ENCODE measurements at places on chromosomes 11 and 22.

GRCh38 chr11:35232891-35233330 is 93.9 kb downstream of the CD44 start:
- peaks cover 46% of the 10 kb centered on the region for H3K4me1 ChIP-seq
- H3K27ac ChIP-seq, result no peak overlapping the region
- H3K4me3 ChIP-seq, result no peak overlapping the region
- H3K27me3 ChIP-seq, result no peaks in the 10 kb centered on the region

- H3K4me1 ChIP-seq, result no peaks in the 10 kb centered on the region
- no peak overlapping the region for H3K4me3 ChIP-seq
- H3K27me3 ChIP-seq, result no peaks in the 10 kb centered on the region
- H3K27ac ChIP-seq, result no peak overlapping the region
- DNase-seq, result no peak
Measured at GRCh38 chr11:106271686-106272085, 194.2 kb downstream of the AASDHPPT start.

GRCh38 chr22:22711532-22711913 is 67.1 kb downstream of the GGTLC2 start:
- no peak overlapping the region for H3K27ac ChIP-seq
- no peaks in the 10 kb centered on the region for H3K4me1 ChIP-seq
- no peaks in the 10 kb centered on the region for H3K27me3 ChIP-seq
- DNase-seq, result no peak
- H3K4me3 ChIP-seq, result no peak overlapping the region

DNA sequence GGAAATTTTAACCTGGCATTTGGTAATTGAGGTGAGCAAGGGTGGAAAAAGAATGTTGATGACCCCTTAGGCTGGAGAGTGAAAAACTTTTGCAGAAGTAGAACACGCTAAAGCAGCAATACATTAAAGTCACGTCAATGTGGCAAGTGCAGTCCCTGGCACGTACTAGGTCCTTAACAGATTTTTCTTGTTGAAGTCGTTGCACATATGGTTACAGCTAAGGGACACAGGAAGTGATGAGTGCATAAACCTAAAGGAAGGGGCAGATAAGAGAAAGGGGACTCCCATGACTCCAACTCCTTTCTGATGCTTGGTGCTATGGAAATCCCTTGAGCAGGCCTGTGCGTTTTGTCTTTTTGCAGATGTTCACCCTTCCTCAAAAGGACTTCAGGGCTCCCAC is 1.2 kb downstream of the ACCS start:
- no peak for DNase-seq
- H3K4me1 ChIP-seq, result peaks cover 17% of the 10 kb centered on the region
- H3K36me3 ChIP-seq, result no peaks in the 10 kb centered on the region
- H3K27ac ChIP-seq, result no peak overlapping the region

- no peak overlapping the region for H3K4me3 ChIP-seq
- H3K4me1 ChIP-seq, result no peaks in the 10 kb centered on the region
- no peaks in the 10 kb centered on the region for H3K27me3 ChIP-seq
- H3K27ac ChIP-seq, result no peak overlapping the region
Measured at GRCh38 chr11:27907530-27907929, 200.4 kb downstream of the KIF18A start.

DNA sequence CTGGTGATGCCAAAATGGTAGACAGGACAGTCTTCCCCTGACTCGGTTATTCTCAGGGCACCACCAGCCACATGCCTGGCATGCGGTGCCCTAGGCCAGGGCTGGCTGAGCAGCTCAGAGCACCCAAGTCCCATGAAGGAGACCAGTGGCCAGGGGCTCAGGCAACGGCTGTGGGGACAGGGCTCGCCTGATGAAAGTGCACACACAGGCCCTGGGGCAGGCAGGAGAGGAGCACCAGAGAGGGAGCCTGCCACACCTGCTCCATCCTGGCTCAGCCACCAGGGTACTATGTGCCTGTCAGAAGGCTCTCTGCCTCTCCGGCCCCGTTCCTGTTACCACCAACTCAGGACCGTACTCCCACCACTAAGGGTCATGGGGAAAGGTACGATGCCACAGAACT is 12.1 kb downstream of the ELFN2 start:
- DNase-seq, result no peak
- H3K4me1 ChIP-seq, result peaks cover 10% of the 10 kb centered on the region
- no peaks in the 10 kb centered on the region for H3K36me3 ChIP-seq
- no peak overlapping the region for H3K27ac ChIP-seq

DNA sequence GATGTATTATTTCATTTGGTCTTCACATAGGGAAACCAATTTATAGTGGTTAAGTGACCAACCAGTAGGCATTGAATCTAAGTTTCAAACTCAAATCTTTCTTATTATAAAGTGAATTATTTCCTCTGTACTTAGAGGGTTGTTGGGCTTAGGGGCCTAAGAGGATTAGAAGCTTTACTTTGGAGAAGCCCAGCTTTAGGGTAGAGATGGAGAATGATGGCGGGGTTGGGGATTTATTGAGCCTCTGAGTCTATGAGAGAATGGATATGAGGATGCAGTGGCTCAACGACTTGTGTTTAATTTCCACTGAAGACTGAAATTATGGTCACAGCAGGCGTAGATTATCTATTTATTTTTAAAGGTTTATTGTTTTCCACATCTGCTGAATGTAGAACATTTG is 55.5 kb downstream of the CHRDL2 start:
- no peaks in the 10 kb centered on the region for H3K27me3 ChIP-seq
- H3K36me3 ChIP-seq, result no peaks in the 10 kb centered on the region
- H3K27ac ChIP-seq, result no peak overlapping the region
- no peaks in the 10 kb centered on the region for H3K4me1 ChIP-seq
- no peak for DNase-seq

- no peak overlapping the region for H3K4me3 ChIP-seq
- no peaks in the 10 kb centered on the region for H3K36me3 ChIP-seq
- no peaks in the 10 kb centered on the region for H3K4me1 ChIP-seq
- no peak overlapping the region for H3K27ac ChIP-seq
- no peaks in the 10 kb centered on the region for H3K27me3 ChIP-seq
- DNase-seq, result no peak
Measured at GRCh38 chr22:44613196-44613595, 88.8 kb upstream of the PRR5 start.

DNA sequence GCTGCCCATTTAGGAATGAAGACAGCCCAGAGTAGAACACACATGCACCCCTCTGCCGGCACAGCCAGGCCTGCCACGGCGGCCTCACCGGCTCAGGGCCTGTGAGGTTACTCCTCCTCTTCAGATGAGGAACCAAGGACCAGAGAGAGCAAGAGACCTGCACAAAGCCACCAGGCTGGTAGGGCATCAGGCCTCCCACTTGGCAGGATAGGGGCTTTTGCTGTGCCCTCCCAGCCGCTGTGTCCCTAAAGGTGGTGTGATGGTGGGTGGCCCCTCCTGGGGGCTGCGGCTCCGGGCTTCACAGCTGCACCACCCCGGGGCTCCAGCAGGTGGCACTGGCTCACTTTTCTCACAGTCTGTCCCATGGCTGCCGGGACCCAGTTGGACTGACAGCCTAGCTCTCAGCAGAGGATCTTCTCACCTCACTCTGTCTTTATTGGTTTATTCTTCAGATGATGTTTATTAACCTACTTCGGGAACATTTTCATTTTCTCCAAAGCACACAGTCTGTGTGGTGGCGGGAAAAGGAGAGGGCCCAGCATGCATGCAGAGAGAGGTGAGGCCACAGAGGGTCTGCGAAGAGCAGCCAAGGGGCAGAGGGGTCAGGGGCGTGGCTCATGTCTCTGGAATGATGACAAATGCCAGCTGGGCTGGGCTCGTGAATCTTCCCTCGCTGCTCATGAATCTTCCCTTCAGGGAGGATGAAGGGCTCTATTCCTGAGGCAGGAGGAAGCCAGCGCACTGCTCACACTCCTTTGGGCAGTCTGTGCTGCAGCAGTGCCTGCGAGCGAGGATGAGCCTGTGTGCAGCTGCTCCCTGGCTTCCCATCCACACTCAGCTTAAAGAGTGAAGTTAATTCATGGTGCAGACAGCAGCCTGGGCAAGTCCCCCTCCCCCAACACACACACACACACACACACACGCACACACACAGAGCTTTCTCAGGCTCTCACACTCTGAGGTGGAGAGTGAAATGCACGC is 101.1 kb upstream of the PITPNB start:
- H3K36me3 ChIP-seq, result no peaks in the 10 kb centered on the region
- DNase-seq, result peak; percentile 39
- H3K4me1 ChIP-seq, result no peaks in the 10 kb centered on the region
- no peaks in the 10 kb centered on the region for H3K27me3 ChIP-seq
- H3K4me3 ChIP-seq, result no peak overlapping the region

GRCh38 chr11:117256573-117256972 is 24.1 kb downstream of the RNF214 start:
- H3K4me3 ChIP-seq, result no peak overlapping the region
- no peak overlapping the region for H3K27ac ChIP-seq
- no peaks in the 10 kb centered on the region for H3K36me3 ChIP-seq

DNA sequence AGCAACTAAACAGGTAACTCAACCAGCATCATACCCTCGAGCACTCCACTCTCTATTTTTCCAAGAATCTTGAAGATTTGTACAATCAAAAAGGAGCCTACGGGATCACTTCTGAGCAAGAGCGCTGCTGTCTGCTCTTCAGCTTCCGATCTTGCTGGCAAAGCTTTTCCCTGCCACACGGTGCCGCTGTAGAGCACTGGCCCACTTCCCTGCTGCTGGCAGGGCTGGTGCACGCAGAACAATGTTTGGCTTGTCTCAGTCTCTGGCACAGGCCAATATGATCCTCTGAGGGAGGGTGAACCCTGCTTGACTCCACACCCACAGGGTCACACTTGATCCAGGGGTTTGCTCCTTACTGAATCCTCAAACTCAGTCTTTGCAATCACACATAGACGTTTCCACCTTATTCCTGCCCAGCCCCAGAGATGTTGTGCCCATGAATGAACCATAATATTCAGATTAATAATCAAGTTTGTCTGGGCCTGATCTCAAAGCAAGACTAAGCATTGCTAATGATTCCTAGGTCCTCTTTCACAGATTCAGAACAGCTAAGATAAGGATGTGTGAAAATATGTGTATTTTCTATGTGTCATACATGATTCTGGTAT is 536.6 kb downstream of the SOX6 start:
- no peaks in the 10 kb centered on the region for H3K4me1 ChIP-seq
- no peak for DNase-seq
- no peaks in the 10 kb centered on the region for H3K36me3 ChIP-seq
- H3K27ac ChIP-seq, result no peak overlapping the region
- no peak overlapping the region for H3K4me3 ChIP-seq

DNA sequence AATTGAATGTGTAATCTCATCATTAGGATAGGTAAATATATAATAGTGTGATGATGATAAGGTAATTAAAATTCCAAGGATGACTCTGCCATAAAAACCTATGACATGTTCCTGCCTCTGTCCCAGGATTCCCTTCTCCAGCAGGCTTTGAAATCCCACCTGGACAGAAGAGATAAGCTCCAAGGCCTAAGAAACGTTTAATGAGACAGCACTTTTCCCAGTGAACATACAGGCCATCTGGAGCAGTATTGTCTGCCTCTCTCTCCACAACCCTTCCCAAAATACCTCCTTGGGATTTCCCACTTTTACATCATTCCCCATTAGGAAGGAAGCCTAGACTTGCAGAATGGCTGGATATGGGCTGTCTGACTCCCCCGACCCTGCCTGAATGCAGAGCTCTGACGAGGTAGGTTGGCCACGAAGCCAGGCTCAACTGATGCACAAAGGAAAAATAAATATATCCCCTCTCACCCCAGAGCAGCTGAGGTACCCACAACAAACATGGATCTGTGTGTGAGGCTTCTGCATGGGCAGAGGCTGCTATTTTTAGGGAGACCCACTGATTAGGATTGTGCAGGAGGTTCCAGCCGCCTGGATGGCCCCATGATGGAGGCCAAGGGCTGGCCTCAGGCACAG is 71.0 kb downstream of the TMPRSS5 start:
- no peak for DNase-seq
- H3K27ac ChIP-seq, result no peak overlapping the region
- H3K4me3 ChIP-seq, result no peak overlapping the region
- H3K27me3 ChIP-seq, result no peaks in the 10 kb centered on the region
- no peaks in the 10 kb centered on the region for H3K36me3 ChIP-seq
- no peaks in the 10 kb centered on the region for H3K4me1 ChIP-seq

DNA sequence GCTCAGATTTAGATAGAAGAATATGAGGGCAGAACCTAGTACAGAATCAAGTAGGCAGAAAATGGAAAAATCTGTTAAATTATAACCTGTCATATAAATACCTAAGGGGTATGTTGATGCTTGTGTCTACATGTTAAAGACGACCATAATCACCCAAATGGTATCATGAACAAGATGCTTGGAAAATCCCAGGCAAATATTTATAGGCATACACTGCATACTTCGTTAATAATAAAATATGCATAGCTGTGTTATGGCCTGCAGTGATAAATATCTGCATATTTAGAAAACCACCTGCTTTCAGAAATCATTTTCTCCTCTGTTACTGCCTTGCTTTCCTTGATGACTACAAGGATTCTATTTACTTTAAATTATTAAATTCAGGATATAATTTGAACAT is 18.9 kb upstream of the DDX10 start:
- H3K27me3 ChIP-seq, result no peaks in the 10 kb centered on the region
- no peak for DNase-seq
- no peak overlapping the region for H3K4me3 ChIP-seq
- no peaks in the 10 kb centered on the region for H3K4me1 ChIP-seq
- H3K27ac ChIP-seq, result no peak overlapping the region
- H3K36me3 ChIP-seq, result no peaks in the 10 kb centered on the region

- H3K4me3 ChIP-seq, result no peak overlapping the region
- no peaks in the 10 kb centered on the region for H3K27me3 ChIP-seq
- no peaks in the 10 kb centered on the region for H3K4me1 ChIP-seq
- DNase-seq, result no peak
- H3K36me3 ChIP-seq, result no peaks in the 10 kb centered on the region
- no peak overlapping the region for H3K27ac ChIP-seq
Measured at GRCh38 chr11:36743039-36743438, 145.0 kb upstream of the RAG2 start.

DNA sequence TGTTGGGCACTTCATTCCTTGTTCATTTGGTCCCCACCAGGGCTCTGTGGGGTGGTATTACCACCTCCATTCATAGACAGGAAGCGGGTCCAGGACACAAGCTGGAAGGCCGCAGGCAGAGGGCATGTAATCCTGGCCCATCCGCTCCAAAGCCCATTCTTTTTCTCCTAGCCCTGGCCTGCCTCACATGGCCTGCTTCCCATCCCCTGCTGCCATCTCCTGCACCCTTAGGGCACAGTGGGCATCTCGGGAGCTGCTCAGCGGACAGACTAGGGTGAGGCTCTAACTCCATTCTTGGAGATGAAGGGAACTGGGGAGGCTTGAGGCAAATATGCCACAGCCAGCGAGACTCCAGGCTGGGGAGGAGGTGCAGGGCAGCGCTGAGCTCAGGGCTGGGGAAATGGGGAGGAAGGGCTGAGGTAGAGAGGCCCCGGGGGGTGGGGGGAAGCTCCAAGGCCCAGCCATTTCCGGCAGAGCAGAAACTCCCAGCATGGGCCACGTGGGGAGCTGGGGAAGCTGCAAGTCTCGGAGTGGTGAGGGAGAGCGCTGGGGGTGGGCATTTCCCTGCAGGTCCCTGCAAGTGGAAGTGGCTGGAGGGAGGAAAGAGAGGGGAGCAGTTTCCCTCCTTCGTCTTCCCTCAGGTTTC is 14.3 kb upstream of the BCL9L start:
- H3K27me3 ChIP-seq, result no peaks in the 10 kb centered on the region
- DNase-seq, result peak; percentile 71
- H3K4me1 ChIP-seq, result peaks cover 18% of the 10 kb centered on the region
- H3K4me3 ChIP-seq, result peak overlapping the region; percentile 6
- H3K27ac ChIP-seq, result peak overlapping the region; percentile 6

- no peak overlapping the region for H3K4me3 ChIP-seq
- H3K27me3 ChIP-seq, result no peaks in the 10 kb centered on the region
- H3K4me1 ChIP-seq, result no peaks in the 10 kb centered on the region
- no peaks in the 10 kb centered on the region for H3K36me3 ChIP-seq
- DNase-seq, result no peak
- H3K27ac ChIP-seq, result no peak overlapping the region
Measured at GRCh38 chr22:49179175-49179574, 648.5 kb downstream of the BRD1 start.

- no peak for DNase-seq
- no peak overlapping the region for H3K4me3 ChIP-seq
- H3K27me3 ChIP-seq, result no peaks in the 10 kb centered on the region
- H3K27ac ChIP-seq, result no peak overlapping the region
Measured at GRCh38 chr11:121929581-121929980, 186.4 kb downstream of the BLID start.

Measured in CD4-positive, alpha-beta memory T cell (primary cell).